ENCODE measurements at places on chromosomes 12 and 14.

GRCh38 chr14:45377166-45377565 is 124.2 kb upstream of the MIS18BP1 start:
- no peak for DNase-seq

DNA sequence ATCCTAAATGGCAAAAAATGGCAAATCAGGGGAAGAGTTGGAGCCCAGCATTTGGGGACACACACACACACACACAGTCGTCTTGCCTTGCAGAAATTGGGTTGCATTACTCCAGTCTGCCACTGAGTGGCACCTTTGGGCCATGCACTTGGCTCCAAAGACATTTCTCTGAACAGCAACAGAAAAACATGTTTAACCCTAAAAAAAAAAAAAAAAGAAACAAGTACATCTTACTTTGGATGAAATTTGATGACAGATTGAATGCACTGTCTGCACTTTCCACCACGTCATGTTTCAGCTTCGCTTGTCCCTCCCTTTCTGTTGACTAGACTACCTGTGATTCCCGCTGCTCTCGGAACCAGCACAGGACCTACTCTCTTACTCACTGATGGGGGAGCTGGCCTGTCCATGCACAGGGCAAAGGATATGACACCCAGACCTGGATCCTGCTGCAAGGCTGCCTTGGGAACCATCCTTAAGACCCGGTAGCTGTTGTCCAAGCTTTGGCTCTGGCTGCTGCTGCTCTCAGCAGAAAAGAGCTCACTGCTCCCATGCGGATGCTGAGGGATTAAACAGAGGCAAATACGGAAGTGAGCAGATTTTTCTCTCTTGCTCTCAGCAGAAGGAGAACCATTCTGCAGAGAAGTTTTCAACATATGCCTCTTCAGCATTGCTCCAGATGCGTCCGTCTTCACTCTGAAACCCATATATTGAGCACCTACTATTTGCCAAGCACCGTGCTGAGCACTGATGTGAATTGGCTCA is 376.8 kb downstream of the DPF3 start:
- peak; percentile 69 for DNase-seq

DNA sequence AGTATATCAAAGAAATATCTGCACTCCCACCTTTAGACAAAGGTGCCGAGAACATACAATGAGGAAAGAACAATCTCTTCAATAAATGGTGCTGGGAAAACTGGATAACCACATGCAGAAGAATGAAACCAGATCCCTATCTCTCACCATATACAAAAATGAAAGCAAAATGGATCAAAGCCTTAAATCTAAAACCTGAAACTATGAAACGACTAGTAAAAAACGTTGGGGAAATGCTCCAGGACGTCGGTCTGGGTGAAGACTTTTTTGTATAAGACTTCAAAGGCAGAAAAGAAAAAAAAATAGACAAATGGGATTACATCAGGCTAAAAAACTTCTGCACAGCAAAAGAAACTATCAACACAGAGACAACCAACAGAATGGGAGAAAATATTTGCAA is 83.8 kb downstream of the PPM1A start:
- no peak for DNase-seq

DNA sequence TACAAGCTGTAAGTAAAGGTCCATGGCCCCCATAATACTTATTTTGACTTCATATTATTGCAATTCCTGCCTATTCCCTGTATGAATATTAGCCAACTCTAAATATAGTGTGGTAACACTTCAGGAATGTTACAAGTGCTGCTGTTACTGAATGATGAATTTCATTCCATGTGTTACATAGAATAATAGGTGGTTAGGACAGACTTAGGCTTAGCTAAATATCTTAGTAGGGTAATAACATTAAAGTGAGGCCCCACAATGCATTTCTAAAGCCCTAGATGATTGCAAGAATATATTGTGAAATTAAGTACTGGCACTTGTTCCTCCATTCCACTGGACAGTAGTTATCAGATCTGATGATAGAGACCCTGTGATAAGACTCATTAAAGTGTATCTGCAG is 182.7 kb downstream of the PCNX1 start:
- no peak for DNase-seq

DNA sequence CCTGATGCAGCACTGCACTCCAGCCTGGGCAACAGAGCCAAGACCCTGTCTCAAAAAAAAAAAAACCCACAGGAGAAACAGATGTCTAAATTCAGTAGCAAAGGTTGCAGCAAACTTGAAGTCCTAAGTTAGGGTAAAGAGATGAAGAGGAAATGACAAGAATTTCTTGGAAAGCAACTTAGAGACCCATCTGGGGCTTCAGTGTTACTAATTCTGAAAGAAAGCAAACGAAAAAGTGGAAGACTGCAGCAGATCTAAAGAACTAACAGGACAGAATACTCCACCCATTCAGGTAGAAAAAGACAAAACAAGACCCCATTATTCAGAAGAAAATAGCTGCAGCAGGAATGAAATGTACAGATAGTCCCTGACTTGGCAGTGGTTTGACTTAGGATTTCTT is 31.9 kb downstream of the RESF1 start:
- no peak for DNase-seq
